ENCODE measurements at places on chromosomes 6 and 20.

DNA sequence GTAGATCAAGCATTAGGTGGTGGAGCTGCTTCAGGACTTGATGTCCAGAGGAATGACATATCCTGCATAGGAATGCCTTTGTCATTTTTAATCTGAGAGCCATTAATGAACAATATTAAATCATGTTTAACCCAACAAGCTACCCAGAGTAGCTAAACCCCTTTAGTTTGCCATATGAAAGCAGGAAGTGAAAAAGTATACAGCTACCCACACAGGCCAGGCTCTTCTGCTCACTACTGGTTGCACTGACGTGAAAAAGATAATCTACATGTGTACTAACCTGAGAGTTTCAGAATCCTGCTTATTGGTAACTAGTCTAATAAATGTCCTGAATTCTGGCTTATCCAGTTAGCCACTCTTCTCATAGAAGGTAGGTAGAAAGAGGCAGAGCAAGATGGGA lies 19.9 kb downstream of the GLYATL3 start:
- no peaks in the 10 kb centered on the region for H3K27me3 ChIP-seq
- no peak overlapping the region for H3K27ac ChIP-seq
- H3K36me3 ChIP-seq, result no peaks in the 10 kb centered on the region
- DNase-seq, result no peak
- no peaks in the 10 kb centered on the region for H3K4me1 ChIP-seq
- H3K4me3 ChIP-seq, result no peak overlapping the region

DNA sequence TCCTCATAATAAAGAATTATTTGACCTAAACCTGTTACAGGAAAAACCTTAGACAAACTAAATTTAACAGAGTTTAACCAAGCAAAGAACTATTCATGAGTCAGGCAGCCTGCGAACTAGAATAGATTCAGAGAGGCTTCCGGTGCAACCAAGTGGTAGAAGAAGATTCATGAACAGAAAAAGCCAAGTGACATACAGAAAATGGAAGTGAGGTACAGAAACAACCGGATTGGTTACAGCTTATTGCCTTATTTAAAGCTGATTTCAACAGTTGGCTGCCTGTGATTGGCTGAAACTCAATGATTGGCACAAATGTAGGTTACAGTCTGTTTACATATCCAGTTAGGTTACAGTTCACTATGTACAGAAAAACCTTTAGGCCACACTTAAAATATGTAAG lies 10.1 kb downstream of the PPP1R3G start:
- H3K27ac ChIP-seq, result no peak overlapping the region
- DNase-seq, result no peak
- no peak overlapping the region for H3K4me3 ChIP-seq
- H3K36me3 ChIP-seq, result no peaks in the 10 kb centered on the region

DNA sequence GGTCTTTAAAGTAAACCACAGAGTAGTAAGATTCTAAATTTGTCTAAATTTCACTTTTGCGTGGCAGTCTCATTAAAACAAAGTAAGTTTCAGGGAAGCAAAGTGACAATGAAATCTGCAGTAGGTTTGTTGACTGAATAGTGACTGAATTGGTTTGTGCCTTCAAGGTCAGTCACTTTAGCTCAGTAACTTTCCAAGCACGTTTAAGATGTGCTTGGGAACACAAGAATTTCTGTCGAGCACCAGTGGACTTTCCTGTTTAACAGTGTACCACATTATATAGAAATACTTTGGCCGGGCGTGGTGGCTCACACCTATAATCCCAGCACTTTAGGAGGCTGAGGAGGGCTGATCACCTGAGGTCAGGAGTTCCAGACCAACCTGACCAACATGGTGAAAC lies 1.7 kb upstream of the CD24 start:
- peaks cover 5% of the 10 kb centered on the region for H3K4me1 ChIP-seq
- H3K36me3 ChIP-seq, result no peaks in the 10 kb centered on the region
- no peak overlapping the region for H3K4me3 ChIP-seq
- H3K27me3 ChIP-seq, result no peaks in the 10 kb centered on the region
- no peak overlapping the region for H3K27ac ChIP-seq

- H3K27me3 ChIP-seq, result no peaks in the 10 kb centered on the region
- H3K4me3 ChIP-seq, result no peak overlapping the region
- no peak overlapping the region for H3K27ac ChIP-seq
- peaks cover 20% of the 10 kb centered on the region for H3K4me1 ChIP-seq
Observed at GRCh38 chr20:44691424-44692423, 23.4 kb upstream of the CCN5 start.

DNA sequence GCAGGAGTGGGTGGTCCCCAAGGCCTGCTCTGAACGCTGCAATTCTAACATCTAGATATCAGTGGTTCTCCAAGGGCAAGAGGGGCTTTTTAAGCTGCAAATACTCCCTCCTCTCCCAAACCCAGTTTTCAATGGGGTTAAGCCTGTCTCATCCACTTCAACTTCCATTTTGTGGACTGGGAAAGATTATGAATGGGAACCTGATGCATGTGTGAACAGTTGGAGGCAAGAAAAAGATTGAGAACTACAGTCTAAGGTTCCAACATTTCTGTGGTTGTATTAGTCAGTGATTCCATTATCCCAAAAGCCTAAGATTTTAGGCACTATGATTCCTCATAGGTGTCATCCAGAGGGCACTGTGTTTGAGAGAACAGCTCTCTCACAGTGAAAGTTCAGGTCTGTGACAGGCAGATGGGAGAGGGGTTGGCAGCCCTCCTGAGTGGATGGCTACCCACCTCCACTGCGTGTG lies 53.7 kb downstream of the HNF4A start:
- H3K27ac ChIP-seq, result no peak overlapping the region
- H3K4me1 ChIP-seq, result peaks cover 19% of the 10 kb centered on the region
- no peak for DNase-seq
- no peaks in the 10 kb centered on the region for H3K27me3 ChIP-seq
- H3K4me3 ChIP-seq, result no peak overlapping the region

DNA sequence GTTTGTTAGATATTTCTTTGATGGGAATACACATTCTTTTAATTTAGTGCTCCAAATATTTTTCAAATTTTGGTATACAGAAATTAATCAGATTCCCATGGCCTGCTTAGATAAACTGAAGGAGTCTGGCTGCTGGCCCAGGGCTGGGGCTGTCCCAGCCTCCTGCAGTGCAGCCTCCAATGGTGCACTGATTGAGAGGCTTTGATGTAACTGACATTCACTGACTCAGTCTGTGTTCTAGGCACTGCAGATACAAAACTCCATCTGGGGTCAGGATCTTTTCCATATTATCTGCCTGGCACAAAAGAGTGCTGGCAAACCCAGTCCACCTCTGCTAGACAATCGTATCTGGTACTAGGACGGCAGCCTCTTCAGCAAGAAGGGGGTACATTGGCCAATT lies 64.8 kb downstream of the GRIK2 start:
- peak; percentile 3 for DNase-seq
- no peaks in the 10 kb centered on the region for H3K4me1 ChIP-seq
- H3K36me3 ChIP-seq, result no peaks in the 10 kb centered on the region
- no peak overlapping the region for H3K4me3 ChIP-seq
- no peak overlapping the region for H3K27ac ChIP-seq
- H3K27me3 ChIP-seq, result no peaks in the 10 kb centered on the region

GRCh38 chr20:56381501-56381900 lies 10.5 kb downstream of the AURKA start:
- DNase-seq, result no peak
- H3K4me1 ChIP-seq, result peaks cover 8% of the 10 kb centered on the region
- peaks cover 39% of the 10 kb centered on the region for H3K36me3 ChIP-seq
- H3K27ac ChIP-seq, result peak overlapping the region; percentile 49

GRCh38 chr6:130863415-130864230 lies 36.4 kb downstream of the SMLR1 start:
- no peaks in the 10 kb centered on the region for H3K4me1 ChIP-seq
- no peak for DNase-seq
- no peak overlapping the region for H3K27ac ChIP-seq

- H3K36me3 ChIP-seq, result no peaks in the 10 kb centered on the region
- peaks cover 6% of the 10 kb centered on the region for H3K4me1 ChIP-seq
- H3K27ac ChIP-seq, result no peak overlapping the region
- no peaks in the 10 kb centered on the region for H3K27me3 ChIP-seq
- no peak overlapping the region for H3K4me3 ChIP-seq
Observed at GRCh38 chr6:11500008-11500407, 37.5 kb upstream of the TMEM170B start.

DNA sequence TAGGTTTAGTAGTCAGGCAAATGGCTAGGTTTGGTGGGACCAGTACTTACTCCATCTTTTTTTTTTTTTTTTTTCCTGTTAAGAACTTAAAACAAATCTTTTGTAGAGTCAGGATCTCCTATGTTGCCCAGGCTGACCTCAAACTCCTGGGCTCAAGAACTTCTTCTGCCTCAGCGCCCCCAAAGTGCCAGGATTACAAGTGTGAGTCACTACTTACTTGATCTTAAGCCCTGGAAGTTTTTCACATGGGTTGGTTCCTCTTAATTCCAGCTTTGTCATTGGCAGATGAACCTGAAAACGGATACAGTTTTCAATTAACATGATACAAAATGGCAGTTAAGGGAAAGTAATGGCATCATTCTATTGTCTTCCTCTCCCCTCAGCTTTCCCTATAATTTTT lies 179.4 kb upstream of the JAG1 start:
- no peaks in the 10 kb centered on the region for H3K36me3 ChIP-seq
- peaks cover 40% of the 10 kb centered on the region for H3K4me1 ChIP-seq
- DNase-seq, result no peak
- H3K4me3 ChIP-seq, result no peak overlapping the region
- H3K27me3 ChIP-seq, result no peaks in the 10 kb centered on the region
- H3K27ac ChIP-seq, result no peak overlapping the region

- no peaks in the 10 kb centered on the region for H3K4me1 ChIP-seq
- H3K27me3 ChIP-seq, result peaks cover 72% of the 10 kb centered on the region
- no peaks in the 10 kb centered on the region for H3K36me3 ChIP-seq
- no peak for DNase-seq
Observed at GRCh38 chr6:168499045-168499650, 58.2 kb downstream of the SMOC2 start.

- no peak overlapping the region for H3K27ac ChIP-seq
- no peak overlapping the region for H3K4me3 ChIP-seq
- H3K36me3 ChIP-seq, result no peaks in the 10 kb centered on the region
Observed at GRCh38 chr6:79385893-79386292, 151.3 kb downstream of the LCA5 start.

DNA sequence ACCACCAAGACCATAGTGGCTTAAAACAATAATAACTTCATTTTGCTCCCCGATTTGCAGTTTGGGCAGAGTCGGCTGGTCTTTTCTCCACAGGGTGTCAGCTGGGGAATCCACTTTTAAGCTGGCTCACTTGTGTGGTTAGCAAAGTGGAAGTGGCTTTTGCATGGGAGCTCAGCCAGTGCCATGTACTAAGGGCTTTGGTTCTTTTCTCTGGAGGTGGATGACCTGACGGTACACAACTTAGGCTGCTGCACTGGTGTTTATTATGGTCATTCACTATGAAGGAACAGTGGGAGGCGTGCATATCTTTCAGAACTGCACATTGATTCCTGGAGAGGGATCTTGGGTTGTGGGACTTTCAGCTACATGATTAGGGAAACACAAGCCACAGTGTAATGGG lies 141.0 kb downstream of the OR2B2 start:
- no peaks in the 10 kb centered on the region for H3K27me3 ChIP-seq
- H3K36me3 ChIP-seq, result no peaks in the 10 kb centered on the region
- H3K27ac ChIP-seq, result no peak overlapping the region
- H3K4me3 ChIP-seq, result no peak overlapping the region
- peaks cover 7% of the 10 kb centered on the region for H3K4me1 ChIP-seq

- H3K4me1 ChIP-seq, result no peaks in the 10 kb centered on the region
- H3K27ac ChIP-seq, result no peak overlapping the region
- no peaks in the 10 kb centered on the region for H3K36me3 ChIP-seq
- no peak for DNase-seq
- H3K27me3 ChIP-seq, result no peaks in the 10 kb centered on the region
- H3K4me3 ChIP-seq, result no peak overlapping the region
Observed at GRCh38 chr6:63395381-63395780, 75.6 kb upstream of the LGSN start.

DNA sequence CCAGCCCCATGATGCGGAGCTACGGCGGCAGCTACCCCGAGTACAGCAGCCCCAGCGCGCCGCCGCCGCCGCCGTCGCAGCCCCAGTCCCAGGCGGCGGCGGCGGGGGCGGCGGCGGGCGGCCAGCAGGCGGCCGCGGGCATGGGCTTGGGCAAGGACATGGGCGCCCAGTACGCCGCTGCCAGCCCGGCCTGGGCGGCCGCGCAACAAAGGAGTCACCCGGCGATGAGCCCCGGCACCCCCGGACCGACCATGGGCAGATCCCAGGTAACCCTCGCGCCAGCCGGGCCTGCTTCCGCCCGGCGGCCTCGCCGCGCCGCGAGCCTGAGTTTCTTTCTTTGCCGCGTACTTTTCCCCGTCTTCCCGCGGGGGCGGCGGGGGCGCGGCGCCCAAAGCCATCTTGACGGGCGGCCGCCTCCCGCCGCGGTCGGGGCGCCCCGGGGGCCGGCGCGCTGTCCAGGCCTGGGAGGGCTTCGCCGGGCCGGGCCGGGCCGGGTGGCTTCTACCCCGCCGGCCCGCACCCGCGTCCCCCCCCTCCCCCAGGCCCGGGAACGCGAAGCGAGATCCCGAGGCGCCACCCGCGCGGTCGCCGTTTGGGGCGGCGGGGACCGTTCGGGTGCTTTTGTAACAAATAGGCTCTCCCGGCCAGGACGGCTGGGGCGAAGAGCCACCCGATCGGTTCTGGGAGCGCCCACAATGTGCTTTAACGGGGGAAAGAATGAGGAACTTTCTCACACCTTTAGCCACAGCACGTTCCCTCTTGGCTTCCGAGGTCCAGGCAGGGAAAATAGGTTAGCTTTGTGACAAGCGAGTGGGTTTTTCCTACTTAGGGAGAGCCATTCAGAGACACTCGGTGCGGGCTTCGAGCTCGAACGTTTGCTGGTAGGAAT lies 2.3 kb downstream of the ARID1B start:
- peak overlapping the region; percentile 79 for H3K4me3 ChIP-seq
- peaks cover 26% of the 10 kb centered on the region for H3K4me1 ChIP-seq
- H3K27ac ChIP-seq, result peak overlapping the region; percentile 97
- H3K36me3 ChIP-seq, result peaks cover 12% of the 10 kb centered on the region
- no peaks in the 10 kb centered on the region for H3K27me3 ChIP-seq
- peak; percentile 48 for DNase-seq

- H3K27me3 ChIP-seq, result no peaks in the 10 kb centered on the region
- no peaks in the 10 kb centered on the region for H3K36me3 ChIP-seq
- no peak overlapping the region for H3K4me3 ChIP-seq
- H3K27ac ChIP-seq, result no peak overlapping the region
- DNase-seq, result no peak
- no peaks in the 10 kb centered on the region for H3K4me1 ChIP-seq
Observed at GRCh38 chr6:100212131-100212530, 218.1 kb upstream of the MCHR2 start.

- no peak overlapping the region for H3K27ac ChIP-seq
- H3K4me3 ChIP-seq, result peak overlapping the region; percentile 64
- no peaks in the 10 kb centered on the region for H3K36me3 ChIP-seq
Observed at GRCh38 chr20:63652192-63652980, 838 bp downstream of the STMN3 start.

DNA sequence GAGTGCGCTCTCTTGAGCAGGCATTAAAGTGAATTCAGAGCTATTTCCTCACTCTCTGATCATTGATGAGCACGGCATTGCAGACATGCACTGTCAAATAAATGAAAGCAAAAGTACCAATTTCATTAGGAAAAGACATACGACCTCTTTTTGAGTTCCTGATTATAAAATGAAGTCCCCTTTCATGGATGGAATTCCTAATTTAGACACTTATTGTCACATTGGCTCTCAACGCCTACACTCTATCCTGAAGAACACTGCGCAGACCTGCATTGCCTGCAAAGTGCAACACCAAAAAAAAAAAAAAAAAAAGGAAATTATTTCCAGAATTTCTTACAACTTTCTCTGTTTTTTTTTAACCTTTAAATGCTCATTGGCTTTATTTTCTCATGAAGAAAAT lies 1.6 kb downstream of the ADGRB3 start:
- peaks cover 11% of the 10 kb centered on the region for H3K4me1 ChIP-seq
- H3K4me3 ChIP-seq, result no peak overlapping the region
- no peak for DNase-seq
- no peak overlapping the region for H3K27ac ChIP-seq
- H3K27me3 ChIP-seq, result peaks cover 95% of the 10 kb centered on the region
